ENCODE measurements at places on chromosomes 3 and 15.

DNA sequence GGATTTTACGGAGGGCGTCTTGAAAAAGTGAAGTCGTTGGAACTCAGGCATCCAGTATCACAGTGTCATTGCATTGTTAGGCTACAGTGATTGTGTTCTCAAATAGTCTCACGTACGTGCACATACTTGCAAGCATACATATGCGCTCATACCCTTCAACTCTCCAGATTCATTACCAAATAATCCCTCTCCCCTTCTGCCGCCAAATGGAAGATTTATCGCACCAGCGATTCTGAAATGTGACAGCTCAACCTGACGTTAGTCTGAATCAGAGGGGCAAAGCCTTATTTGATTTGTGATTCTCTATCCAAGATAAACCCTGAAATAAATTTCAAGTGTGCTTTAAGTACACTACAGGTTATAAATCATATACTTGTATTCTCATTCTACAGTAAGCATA is 119.4 kb downstream of the GADL1 start:
- DNase-seq: no peak

DNA sequence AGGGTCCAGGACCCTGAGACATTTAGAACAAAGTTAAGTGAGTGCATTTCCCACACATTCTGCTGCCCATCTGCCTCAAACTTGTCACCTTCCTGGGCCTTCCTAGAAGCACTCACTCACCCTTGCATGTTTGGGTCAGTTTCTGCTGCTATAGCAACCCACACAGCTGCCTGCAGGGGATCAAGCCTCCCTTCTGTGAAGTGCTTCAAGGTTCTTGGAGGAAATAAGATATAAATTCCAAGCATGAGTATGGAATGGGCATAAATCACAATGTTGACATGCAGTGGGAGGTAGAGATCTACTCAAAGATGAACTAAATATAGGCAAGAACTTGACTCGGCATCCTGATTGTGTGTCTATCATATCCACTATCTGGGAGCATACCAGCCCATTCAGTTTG is 140.4 kb downstream of the SLC9A9 start:
- no peak for DNase-seq

GRCh38 chr3:178359728-178360127 is 176.5 kb upstream of the KCNMB2 start:
- no peak for DNase-seq

DNA sequence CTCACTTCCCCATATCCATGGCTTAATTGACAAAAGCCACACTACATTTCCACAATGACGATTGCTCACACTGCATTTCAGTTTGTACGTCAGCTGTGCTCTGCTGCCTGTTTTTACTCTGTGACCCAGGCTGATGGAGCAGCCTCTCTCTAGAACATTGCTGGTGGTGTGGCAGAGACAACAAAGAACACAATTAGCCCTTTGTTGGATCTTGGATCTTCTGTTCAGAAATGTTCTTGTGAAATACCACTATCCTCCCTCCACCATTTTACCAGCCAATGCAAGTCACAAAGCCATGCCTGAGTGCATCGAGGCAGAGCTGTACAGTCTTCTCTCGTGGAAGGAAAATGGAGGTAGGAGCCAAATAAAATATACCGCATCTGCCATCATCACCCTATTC is 56.9 kb upstream of the TBC1D5 start:
- no peak for DNase-seq

DNA sequence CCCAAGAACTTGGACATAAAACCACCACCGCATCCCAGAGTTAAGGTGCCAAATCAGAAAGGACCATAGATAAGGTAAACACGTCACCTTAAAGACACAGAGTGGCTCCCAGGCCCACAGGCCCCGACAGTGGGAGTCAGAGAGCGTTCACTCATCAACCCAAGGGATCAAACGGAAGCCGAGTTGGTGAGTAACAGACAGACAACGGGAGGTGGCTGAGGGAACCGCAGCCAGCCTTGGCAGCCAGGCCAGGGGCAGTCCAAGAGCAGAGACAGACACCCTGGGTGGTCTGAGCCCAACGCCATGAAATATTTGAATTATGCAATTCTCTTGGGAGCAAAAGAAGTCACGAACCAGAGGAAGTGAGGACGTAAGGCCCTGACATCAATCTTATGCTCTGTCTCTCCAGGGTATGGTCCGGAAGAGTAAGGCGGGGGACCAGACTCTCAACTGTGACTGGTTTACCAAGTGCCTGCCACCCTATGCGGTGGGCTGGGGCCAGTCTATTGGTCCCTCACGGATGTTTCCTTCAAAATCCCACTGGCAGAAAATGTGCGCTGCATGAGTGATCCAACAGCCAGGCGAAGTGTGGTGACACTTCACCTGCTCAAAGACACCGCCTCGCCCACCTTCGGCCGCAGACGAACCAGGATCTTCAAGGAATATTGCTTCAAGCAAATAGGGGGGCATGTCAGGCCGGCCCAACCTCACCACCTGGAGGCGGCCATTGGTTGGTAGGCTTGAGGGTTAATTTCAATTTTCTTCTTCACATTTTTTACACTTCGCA is 34.3 kb downstream of the TMEM44 start:
- peak; percentile 76 for DNase-seq

DNA sequence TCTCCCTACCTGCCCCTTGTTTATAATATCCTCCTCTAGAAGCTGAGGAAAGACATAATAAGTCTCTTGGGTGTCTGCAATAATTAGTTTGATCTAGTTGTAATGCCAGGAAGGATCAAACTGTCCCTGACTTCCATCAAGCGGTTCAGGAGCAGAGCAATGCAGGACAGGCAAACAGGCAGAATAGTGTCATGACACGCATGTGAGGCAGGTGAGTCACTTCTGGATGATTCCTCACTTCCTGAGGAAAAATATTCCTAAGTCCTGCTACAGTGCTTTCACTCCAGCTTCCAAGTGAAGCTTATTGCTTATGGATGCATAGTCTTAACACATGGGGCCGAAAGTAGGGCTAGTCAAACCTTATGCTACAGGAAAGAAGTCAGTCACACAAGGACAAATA is 85.8 kb downstream of the GREM1 start:
- no peak for DNase-seq

- DNase-seq: no peak
Measured at GRCh38 chr15:42373274-42373673, 14.0 kb downstream of the CAPN3 start.

GRCh38 chr15:88385078-88385700 is 82.0 kb downstream of the MRPL46 start:
- DNase-seq: peak; percentile 54

DNA sequence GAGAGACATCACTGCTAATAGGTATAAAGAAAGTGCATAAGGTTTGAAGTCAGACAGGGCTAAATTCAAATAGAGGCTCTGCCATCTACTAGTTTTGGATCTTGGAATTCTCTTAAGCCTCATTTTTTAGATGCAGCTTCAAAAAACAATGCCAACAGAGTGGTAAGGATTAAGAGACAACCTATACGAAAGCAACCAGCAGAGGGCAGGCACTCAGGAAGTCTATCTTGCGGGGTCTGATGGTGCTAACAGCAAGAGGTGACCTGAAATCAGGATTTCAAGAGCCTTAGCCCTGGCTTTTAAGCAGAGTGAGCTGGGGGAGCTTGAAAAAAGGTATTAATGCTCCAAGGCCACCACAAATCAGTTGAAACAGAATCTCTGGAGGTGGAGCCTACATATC is 40.7 kb downstream of the LDHAL6B start:
- DNase-seq: peak; percentile 52

DNA sequence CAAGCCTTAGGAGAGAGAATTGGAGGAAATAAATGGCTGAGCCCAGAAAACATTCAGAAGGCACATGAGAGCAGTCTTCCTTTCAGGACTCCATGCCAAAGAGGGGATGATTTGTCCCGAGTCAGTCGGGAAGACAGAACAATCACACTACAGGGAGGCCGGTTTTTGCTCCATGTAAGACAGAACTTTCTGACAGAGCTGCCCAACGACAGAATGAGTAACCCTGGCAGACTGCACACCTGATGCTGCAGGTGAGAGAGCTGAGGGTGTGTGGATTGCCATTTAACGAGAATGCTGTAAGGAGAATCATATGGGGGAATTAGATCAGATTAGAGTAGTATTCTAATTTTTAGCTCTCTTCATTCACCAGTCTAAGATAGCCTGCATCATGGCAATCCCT is 533.0 kb downstream of the EPHB1 start:
- DNase-seq: no peak

- DNase-seq: no peak
Measured at GRCh38 chr15:69133862-69134519, 26.4 kb upstream of the GLCE start.
